Activated naive CD8-positive, alpha-beta T cell treated with anti-CD3 and anti-CD28 coated beads, Interleukin-2, amount 50 U/mL, for 16 hours (primary cell): ENCODE measurements at places on chromosomes 13 and 19.

GRCh38 chr19:39328046-39328705 is 7.5 kb upstream of the LRFN1 start:
- DNase-seq = peak; percentile 67

- no peak for DNase-seq
These were observed 32.1 kb upstream of the OR1M1 start for GRCh38 chr19:9054765-9055164.

DNA sequence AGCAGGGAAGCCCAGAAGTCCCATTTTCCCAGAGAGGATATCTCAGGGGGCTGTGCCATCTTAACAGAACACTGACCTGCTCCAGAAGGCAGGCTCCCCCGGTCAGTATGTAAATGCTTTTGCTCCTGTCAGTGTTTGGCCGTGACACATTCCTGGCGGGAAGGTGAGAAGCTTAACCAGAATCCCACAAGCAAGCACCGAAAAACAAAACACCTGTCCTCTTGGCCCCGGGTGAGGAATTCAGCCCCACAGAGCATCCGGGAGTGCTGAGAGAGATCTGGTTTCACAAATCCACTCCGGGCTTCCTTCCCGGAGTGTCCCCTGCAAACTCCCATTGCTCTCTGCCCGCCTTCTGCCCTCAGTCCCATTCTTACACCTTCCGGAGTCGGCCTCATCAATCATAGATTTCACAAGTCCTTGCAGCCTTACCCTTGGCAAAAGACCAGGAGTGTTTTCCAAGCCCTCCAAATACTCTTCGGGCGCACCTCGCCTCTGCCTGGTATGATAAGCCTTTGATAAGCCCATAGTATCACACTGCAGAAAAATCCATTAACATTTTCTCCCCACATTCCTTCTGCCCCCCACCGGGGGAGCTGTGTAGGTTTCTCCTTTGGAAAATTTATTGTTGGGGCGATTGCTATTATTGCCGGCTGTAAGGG is 12.2 kb downstream of the TPM4 start:
- DNase-seq = no peak

DNA sequence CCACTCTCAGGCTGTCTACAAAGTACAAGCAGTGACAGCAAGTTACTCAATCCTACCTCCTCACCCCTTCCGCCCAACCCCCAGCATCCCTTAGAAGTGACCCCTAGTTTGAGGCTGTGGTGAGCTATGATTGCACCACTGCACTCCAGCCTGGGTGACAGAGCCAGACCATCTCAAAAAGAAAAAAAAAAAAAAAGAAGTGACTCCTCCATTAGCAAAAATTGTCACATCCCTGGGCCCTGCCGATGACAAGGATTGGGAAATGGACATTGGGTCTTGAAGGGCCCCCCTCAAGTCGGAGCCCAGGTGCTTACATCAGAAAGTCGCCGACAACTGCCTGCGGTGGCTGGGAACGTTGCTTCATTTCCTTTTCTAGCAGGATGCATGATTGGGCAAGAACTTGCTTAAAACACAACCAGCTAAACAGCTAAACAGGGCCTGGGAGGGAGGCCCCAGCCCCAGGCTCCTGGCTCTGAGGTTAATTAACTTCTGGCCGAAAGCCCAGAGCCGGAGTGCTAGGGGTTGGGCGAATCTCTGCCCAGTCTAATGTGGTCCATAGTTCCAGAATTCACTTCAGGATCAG is 15.3 kb downstream of the RAB3D start:
- DNase-seq = no peak

DNA sequence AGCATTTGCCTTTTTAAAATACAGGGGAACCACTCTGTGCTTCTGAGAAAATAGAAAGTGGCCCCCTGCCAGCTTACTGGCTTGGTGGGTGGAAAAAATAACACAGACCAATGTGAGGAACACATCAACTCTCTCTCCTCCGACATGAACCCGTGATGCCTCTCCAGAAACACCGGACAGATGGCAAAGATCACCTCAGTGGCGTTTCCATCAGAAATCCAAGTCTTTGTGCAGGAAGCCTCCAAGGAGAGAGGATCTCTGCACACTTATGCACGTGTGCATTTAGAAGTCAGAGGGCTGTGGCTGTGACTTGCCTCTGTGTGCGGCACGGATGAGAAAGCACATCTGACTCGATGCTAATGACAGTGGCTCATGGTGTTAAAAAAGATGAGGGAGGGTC is 112.3 kb upstream of the KLF12 start:
- peak; percentile 40 for DNase-seq
